ENCODE measurements at places on chromosomes 4 and X.

GRCh38 chr4:80202190-80202711 lies 4.9 kb downstream of the PRDM8 start:
- peak; percentile 87 for DNase-seq

GRCh38 chr4:88029556-88029955 lies 22.1 kb downstream of the PKD2 start:
- no peak for DNase-seq

GRCh38 chr4:153520801-153521329 lies 54.7 kb downstream of the TMEM131L start:
- DNase-seq: no peak

- no peak for DNase-seq
These were observed 4.5 kb upstream of the PDE6B start for GRCh38 chr4:620851-621261.

DNA sequence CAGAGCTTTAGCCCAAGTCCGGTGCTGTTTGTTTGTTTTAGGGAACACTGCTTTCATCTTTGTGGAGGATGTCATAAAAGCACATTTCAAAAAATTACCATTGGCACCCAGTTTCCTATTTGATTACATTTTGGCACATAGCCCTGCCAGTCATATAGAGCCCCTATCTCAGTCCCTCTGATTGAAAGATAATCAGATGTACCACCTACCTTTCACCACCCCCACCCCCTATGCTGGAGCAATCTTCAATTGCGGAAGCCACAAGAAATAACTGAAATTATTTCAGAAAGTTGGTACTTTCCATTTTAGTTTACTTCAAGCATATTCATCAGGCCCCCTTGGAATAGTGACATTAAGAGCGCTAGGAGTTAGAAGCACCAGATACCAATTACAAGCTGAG lies 136.7 kb upstream of the RPL34 start:
- no peak for DNase-seq

DNA sequence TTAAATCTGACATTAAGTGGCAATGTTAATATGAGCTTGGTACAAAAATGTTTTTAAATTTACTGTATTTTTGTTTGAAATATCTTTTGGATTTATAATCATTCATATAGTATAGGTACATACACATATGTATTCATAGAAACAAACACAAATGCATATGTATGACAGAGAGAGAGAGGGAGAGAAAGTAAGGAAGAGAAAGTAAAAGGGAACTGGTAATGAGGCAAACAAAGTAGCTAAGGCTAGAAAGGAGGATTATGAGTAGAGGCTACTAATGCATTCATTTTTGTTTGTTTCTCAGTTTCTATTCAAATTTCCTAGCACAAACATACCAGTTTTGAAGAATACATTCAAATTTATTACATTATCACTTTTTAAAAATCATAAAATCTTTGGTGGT lies 132.4 kb downstream of the GLRA3 start:
- no peak for DNase-seq

- DNase-seq: no peak
These were observed 344.7 kb downstream of the PABPC4L start for GRCh38 chr4:133856731-133857355.

DNA sequence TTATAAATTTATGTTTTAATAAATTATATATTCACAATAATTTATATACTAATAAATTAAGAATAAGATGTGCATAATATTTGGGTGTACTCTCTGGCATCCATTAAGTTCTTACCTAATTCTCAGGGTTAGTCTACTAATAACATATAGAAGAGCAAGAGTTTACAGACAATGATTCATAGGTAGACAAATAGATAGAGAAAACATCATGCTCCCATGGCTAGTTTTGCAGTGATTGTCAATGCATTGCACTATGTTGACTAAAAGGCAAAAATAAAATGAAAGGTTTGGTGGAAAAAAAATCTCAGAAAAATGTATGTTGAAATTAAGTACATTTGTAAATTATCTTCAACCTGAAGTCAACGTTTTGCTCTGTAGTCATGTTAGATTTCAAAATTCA lies 606.0 kb downstream of the KCTD8 start:
- DNase-seq: no peak

- DNase-seq: peak; percentile 34
These were observed 76.7 kb downstream of the AFF1 start for GRCh38 chr4:87011340-87012034.

DNA sequence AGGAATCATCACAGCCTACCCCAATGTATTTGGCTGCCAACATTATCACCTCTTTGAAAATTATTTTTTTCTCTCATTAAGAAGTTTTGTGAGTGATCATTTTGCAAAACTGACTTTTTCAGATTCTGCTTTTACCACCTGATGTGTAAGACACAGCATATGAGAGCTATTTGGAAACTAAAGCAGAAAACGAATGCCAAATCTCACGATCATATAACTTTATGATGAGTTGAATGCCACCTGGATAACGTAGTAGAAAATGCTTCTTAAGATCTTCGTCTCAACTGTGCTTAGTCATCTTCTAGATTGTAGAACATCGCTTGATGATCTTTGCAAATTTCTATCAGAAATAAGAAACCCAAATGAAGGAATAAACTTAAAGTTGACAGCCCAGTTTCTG lies 21.3 kb upstream of the GRXCR1 start:
- DNase-seq: no peak

DNA sequence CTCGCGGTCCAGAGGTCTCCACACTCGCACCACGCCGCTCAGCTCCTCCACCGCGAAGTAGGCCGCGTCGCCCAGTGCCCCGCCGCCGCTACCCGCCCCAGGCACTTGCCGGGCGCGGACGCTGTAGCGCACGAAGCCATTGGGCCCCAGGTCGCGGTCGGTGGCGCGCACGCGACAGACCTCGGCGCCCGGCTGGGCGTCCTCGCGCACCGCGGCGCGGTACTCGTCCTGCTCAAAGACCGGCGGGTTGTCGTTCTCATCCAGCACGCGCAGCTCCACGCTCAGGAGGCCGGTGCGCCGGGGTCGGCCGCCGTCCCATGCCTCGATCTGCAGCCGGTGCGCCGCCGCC lies 1.4 kb downstream of the DCHS2 start:
- no peak for DNase-seq

DNA sequence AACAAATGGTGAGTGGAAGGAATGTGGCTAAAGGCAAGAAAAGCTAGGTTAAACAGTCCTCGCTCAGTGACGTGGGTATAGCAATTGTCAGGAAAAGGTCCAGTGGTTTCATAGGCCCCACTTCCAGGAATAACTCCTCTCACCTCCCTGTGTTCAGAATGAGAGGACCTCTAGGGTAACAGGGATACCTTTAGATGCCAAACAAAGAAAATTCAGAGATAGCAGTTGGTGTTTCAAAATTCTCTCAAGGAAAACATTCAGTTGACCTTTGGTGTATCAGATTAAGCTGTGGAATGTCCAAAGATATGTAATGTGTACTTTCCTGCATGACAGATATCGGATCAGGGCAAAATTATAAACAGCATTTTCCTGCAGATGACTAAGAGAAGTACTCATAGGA lies 155.9 kb downstream of the ARHGAP6 start:
- no peak for DNase-seq

GRCh38 chr4:168622600-168622999 lies 125.7 kb downstream of the PALLD start:
- no peak for DNase-seq

- peak; percentile 45 for DNase-seq
These were observed 39.2 kb upstream of the MSX1 start for GRCh38 chr4:4820261-4820660.

GRCh38 chr4:103074744-103075434 lies 1.7 kb downstream of the SLC9B2 start:
- no peak for DNase-seq

GRCh38 chrX:68995780-68996551 lies 167.1 kb downstream of the EFNB1 start:
- DNase-seq: no peak

GRCh38 chr4:148211533-148211932 lies 230.7 kb downstream of the NR3C2 start:
- DNase-seq: no peak

- DNase-seq: no peak
These were observed 9.4 kb upstream of the CCNQ start for GRCh38 chrX:153608376-153608775.

DNA sequence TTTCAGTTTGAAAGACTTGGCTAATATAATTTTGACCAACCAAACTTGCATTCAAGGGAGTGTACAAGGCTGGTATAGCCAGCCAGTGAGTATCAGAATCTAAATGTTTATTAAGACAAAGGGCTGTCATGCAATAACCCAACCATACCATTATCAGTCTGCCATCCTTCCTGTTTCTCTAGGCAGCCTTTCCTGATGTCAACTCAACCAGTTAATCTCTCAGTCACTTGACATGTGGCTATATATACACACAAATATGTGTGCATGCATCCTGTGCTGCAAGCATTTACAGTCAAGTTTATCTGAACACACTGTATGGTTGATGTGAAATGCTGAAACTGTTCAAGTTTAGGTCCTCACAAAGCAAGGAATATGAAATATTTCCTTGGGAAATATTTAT lies 17.2 kb downstream of the BTK start:
- DNase-seq: no peak

GRCh38 chr4:9949573-9949972 lies 71.7 kb downstream of the SLC2A9 start:
- DNase-seq: no peak

GRCh38 chr4:60366661-60367060 lies 833.5 kb upstream of the ADGRL3 start:
- no peak for DNase-seq

DNA sequence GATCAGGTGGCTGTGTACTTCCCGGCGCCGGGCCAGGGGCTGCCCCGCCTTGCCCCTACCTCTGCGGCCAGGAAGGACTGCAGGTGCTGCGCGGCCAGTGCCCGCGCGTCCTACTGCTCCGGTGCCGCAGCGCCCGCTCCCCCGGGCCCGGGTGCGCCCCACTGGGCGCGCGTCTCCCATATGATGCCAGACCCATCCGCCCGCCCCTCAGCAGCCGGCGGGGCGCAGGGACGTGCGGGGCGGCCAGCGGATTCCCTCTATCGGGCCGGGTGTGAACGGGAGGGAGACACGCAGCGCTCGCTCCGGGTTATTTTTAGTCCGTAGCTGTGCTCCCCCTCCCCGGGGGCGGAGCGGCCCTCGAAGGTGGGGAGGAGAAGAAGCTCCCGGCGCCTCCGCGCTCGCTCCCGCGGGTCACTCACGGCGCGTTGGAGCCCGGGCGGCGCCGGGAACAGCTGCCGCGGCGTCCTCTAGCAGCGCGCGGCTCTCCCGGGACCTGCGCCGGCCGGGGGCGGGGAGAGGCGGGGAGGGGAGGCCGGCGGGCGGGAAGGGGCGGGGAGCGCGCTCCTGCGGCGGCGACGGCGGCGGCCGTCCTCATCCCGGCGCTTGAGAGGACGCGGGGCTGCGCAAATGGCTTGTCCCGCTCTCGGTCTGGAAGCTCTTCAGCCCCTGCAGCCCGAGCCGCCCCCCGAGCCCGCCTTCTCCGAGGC lies 103.6 kb downstream of the UCHL1 start:
- peak; percentile 97 for DNase-seq

GRCh38 chr4:174855050-174855449 lies 26.0 kb upstream of the GLRA3 start:
- no peak for DNase-seq

DNA sequence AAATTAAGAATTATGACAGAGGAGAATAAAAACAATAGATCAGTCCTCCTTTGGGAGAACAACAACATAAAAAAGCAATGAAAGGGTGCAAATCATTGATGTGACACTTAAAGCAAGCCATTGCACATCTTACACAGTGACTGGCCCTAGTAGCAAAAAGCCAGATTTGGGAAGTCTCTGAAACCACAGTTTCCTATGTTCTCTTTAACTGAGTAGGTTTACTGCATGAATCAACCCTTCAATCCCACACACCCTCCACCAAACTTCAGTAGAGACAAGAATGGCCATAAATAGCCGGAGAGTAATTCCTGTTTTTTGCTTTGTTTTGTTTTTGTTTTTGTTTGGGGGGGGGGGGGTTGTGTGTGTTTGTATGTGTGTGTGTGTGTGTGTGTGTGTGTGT lies 180.8 kb downstream of the VEGFC start:
- no peak for DNase-seq

DNA sequence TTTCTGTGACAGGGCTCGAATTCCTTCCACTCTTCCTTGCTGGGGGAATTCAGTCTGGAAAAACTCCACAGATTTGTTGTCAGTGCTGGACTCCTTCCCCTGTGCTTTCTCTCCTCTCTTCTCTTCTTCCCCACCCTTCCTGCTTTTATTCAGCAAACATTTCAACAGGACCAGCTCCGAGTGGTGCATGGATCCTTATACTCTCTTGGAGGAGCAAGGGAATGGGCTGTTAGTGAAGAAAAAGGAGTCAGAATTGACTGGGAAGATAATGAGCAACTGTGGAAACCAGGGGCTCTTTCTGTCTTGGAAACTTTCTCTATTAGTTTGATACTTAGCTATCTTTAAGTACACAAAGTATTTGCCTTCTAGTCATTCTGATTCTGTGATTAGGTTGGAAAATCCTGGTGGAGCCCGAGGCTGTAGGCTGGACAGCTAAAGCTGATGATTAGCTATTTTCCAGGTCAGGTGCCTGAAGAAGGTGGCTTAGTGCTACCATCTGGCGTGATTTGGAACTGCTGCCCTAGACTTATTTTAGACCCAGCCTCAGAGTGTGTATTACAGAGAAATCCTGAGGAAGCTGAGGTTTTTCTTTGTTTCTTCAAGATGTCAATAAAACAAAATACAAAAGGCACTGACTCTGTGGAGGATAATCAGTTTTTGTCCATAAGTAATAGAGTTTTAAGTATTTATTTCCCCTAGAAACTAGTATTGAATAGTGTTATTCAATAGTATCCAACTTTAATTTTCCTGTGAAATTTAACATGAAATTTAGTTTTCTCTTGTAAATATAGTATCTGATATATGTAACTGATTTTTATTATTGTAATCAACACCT lies 38.4 kb downstream of the NAP1L5 start:
- peak; percentile 72 for DNase-seq

GRCh38 chr4:81635739-81636138 lies 164.0 kb upstream of the RASGEF1B start:
- DNase-seq: no peak

DNA sequence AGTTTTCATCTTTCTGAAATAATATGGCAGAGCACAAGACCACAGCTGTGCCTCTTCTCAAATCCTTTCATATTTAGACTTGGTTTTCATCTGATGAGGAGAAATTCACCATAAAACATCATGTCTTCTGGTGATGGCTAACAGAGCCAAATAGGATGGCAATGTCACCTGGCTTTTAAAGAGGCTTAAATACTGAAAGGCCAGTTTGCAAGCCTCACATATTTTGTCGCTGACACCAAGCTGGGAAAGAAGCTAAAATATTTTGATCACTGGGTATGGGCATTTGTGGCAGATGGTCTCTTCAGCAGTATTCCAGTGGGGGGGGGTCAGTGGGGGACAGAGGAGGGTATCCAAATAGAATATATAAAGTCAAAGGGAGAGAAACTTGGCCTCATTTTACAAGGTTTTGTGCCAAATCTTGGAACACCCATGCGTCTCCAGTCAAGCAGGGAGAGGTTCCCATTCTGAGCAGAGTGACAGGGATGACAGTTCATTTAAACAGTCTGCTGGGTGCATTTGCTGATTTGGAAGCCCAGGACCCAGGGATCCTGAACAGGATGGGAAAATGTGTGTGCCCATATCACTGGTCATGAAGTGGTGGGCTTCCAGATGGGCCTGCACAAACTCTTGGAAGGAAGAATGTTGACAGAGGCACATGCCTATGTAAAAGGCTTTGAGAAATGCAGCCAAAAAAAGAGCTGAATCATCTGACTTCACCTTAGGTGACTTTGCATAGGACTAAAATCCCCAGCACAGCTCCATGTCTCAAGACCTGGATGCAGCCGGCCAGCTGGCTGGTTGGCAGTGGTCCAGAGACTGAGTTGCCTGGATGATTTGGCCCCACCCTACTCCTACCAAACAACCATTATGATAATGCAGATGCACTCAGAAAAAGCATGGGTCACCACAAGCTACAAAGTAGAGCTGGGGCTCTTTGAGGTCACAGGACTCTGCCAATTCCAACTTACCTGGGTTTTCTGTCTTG lies 484.4 kb upstream of the NR3C2 start:
- DNase-seq: peak; percentile 0
